KBM-7 (cell line): ENCODE measurements at places on chromosomes 2 and 18.
A peak's percentile ranks its signal among the peaks of the same experiment; 100 is the strongest.

GRCh38 chr2:206275312-206276055 lies 1.0 kb downstream of the ZDBF2 start:
- peak; percentile 40 for DNase-seq

GRCh38 chr2:73063909-73064875 lies 7.3 kb downstream of the SFXN5 start:
- DNase-seq: no peak

DNA sequence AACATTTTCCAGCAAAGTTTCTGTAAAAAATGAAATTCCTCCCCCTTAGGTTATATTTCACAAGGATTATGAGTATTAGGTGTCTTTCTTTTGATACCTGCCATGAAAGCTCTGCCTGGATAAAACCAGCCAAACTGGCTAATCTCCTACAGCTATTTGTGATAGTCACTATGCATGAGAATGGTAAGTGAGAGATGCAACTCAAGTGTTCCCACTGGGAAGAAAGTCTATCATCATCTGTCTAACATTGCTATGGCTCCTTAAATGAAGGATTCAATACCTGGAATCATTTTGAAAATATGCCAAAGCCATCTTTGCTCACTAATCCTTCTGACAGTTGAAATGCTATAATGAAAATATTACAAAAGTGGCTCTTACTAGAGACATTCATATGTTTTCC lies 339.9 kb upstream of the LRRTM4 start:
- no peak for DNase-seq

- peak; percentile 56 for DNase-seq
Observed at GRCh38 chr2:26772064-26773001, 8.2 kb downstream of the SLC35F6 start.

DNA sequence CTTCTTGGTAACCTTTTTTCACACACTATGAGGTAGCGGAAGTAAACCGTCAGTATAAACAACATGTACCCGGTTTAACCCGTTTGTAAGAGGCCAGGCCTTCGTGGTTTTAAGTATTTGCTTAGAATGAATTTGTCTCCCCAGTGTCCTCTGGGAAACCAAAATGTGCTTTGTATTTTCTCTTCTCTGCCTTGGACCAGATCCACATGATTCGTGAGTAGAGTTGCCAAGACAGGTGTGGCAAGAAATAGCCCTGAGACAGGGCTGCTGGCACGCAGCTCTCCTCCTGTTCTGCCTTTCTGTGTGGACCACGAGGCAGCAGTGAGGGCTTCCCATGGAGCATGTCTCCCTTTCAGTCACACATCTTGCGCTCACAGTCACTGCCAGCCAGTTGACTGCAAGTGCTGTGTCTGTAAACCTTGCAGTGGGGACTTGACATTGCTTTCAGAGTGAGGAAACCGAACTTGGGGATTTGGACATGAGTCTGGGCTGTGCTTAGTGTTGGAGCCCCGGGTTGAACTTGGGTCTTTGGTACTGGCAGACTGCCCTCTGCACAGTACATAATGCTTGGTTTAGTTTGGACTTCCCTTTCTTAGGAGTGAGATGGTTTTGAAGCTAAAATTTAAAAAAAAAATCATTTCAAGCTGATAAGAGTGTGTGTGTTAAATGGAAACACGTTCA lies 19.1 kb downstream of the BCL2L11 start:
- DNase-seq: no peak

- DNase-seq: no peak
Observed at GRCh38 chr2:44785433-44785832, 156.1 kb upstream of the SIX3 start.

GRCh38 chr2:37583867-37584266 lies 87.6 kb downstream of the CDC42EP3 start:
- DNase-seq: no peak

- DNase-seq: peak; percentile 71
Observed at GRCh38 chr2:3264010-3264744, 113.4 kb downstream of the EIPR1 start.
